ENCODE measurements at places on chromosomes 2 and 18.

GRCh38 chr2:24816884-24817283, 23.7 kb downstream of the CENPO start:
- DNase-seq, result no peak

DNA sequence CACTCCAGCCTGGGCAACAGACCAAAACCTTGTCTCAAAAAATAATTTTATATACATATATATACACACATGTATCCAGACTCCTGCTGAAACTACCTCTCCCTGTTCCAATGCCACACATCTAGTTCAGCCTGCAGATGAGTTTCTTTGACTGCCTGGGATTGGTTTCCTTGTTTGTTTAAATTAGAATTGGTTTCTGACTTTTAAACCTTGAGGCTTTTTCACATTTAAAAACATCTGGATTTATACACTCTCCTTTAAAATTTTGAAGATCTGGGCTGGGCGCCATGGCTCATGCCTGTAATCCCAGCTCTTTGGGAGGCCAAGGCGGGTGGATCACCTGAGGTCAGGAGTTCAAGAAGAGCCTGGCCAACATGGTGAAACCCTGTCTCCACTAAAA, 21.8 kb upstream of the CXCR1 start:
- no peak for DNase-seq

- DNase-seq, result no peak
Observed at GRCh38 chr2:20346565-20347381, 3.9 kb downstream of the PUM2 start.

GRCh38 chr2:84038866-84039265, 420.2 kb downstream of the SUCLG1 start:
- no peak for DNase-seq

DNA sequence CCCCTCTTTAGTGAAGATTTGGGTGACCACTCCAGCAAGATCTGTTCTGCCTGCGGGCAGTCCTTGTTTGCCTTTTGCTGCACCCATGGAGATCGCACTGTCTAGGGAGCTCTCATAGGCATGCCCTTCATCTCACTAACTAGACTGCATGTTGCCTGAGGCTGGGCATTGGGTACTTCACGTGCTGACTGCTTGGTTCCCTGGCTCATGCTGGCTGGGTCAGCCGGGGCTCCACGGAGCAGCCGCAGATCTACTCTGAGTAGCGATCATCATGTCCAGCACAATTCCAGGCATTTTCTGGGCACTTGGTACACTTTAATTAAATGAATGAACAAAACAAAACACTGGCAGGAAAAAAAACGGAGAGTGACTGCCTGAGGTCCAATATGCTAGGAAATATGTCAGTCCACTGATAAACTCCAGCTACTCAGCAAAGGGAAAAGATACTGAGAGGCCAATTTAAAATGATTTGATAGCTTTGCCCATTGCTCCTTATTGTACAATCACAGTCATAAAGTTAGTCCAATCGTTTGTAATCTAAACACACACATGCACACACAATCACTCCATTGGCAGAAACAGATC, 220.3 kb downstream of the C1D start:
- DNase-seq, result no peak

- no peak for DNase-seq
Observed at GRCh38 chr2:64626146-64626809, 27.4 kb downstream of the SERTAD2 start.

GRCh38 chr2:180523621-180524340, 456.6 kb upstream of the UBE2E3 start:
- DNase-seq, result no peak
